ENCODE measurements at places on chromosomes 7 and 10.

DNA sequence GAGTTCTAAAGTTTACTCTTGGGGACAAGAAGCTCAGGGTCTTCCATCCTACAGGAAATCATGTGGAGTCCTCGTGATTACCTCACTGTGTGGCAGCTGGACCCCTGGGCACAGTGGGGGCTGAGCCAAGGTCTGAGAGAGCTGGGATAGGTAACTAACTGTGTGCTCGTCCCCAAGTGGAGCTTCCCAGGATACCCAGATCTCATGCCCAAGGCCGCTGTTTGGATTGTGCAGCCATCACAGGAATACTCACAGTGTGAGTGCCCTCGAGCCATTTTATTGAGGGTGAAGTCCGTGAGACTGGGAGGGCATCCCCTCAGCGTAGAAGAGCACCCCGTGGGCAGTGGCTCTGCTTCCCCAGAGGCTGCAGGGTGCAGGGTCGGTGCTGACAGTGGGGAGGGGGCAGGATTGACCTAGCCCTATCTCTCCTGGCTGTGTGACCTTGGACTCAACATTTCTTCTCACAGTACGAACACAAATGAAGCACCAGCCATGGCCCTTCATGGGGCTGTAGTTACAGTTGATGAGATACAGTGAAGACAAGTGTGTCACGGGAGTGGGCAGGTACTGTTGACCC is 69.6 kb upstream of the LEP start:
- DNase-seq: no peak

GRCh38 chr10:132624847-132625471 is 87.4 kb downstream of the INPP5A start:
- no peak for DNase-seq

- DNase-seq: no peak
These were observed 27.3 kb downstream of the NCOA4 start for GRCh38 chr10:46002916-46003693.

GRCh38 chr10:120022357-120022756 is 129.8 kb downstream of the SEC23IP start:
- no peak for DNase-seq

GRCh38 chr7:17401791-17402627 is 103.6 kb downstream of the AHR start:
- peak; percentile 23 for DNase-seq

DNA sequence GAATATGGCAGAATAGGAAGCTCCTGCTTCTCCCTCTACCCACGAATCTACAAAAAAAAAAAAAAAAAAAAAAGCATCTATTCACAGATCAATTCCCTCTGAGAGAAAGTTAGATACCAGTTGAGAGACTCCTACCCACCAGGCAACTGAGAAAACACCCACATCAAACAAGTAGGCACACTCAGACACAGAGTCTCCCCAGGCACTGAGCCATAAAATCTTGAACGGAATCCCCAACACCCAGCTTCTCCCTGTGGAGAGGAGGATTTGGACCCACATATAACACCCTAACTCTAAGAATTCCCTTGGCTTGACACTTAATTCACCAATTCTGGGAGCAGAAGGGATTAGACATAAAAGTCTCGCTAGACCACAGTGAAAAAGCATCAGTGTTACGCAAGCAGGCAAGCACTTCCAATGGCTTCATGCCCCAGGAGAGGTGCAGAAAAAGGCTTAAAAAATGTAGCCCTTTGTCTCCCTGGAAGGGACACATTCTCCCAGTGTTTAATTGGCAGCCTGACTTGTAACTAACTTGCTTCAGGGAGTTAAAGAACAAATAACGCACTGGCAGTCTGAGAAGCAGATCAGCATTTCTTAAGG is 192.2 kb downstream of the ELAPOR2 start:
- DNase-seq: no peak

Data from HL-60 (cell line).